ENCODE measurements at places on chromosomes 7 and 10.
A peak's percentile ranks its signal among the peaks of the same experiment; 100 is the strongest.

DNA sequence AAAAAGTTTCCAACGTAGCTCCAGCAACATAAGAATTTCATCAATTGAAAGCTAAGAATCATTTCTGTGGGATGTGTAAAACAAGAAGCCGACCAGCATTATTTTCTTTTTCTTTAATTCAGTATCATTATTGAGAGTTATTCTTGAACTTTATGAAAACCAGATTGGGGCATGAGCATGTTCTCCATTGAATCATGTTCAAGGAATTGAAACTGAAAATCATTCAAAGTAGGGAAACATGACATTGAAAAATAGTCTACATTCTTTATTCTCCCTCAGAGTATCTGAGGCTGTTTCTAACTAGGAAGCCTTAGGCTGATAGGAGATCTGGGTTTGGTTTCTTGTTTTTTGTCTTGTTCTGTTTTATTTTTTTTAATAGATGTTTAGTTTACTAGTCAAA, 253.7 kb downstream of the DYNC1I1 start:
- DNase-seq, result no peak

GRCh38 chr7:116249969-116250553, 39.7 kb downstream of the TES start:
- peak; percentile 46 for DNase-seq

DNA sequence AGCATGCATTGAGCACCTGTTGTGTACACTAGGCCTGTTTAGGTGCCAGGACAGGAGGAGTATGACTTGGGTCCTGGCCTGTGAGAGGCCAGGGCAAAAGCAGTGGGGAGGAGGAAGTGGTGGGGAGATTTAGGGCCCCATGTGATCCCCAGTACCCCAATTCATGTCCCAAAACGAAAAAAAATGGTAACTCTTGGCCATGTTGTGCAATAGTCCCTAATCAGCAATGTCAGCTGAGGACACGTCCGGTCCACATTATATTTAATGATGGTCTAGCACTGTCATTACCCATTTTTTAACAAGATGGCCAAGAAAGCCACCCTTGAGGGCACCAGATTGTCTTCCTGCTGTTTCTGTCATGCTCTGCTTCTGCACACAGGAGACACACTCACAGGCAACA, 142.0 kb upstream of the RET start:
- no peak for DNase-seq

- DNase-seq, result peak; percentile 24
Measured at GRCh38 chr7:41787651-41788350, 84.9 kb upstream of the INHBA start.

Measured in EL (cell line).